ENCODE measurements at places on chromosomes 2 and 18.

DNA sequence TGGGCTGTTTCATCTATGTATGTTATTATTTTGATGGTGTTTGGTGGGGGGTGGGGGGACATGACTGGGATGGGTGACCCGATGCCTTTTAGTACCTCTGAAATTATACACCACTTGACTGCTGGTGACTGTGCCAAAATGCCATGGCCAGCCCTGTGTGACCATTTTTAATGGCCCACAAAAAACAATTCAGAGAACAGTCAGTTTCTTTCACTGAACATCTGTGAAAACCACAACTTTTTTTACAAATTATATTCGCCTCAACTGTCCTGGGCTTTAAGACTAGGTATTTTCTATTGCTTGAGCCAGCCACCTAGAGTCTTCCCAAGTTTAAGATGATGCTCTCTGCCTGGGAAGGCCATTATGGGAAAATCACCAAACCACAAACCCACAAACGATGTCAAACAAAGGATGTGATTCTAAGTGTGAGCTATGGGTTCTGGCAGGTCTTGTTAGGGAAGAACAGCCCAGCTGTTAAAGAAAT, 33.9 kb downstream of the FN1 start:
- peak; percentile 96 for DNase-seq

GRCh38 chr2:43707255-43708015, 31.2 kb upstream of the C1GALT1C1L start:
- peak; percentile 68 for DNase-seq

GRCh38 chr2:20067992-20068584, 16.7 kb upstream of the LAPTM4A start:
- DNase-seq: peak; percentile 100

- no peak for DNase-seq
Measured at GRCh38 chr18:10405014-10405493, 49.4 kb upstream of the APCDD1 start.

DNA sequence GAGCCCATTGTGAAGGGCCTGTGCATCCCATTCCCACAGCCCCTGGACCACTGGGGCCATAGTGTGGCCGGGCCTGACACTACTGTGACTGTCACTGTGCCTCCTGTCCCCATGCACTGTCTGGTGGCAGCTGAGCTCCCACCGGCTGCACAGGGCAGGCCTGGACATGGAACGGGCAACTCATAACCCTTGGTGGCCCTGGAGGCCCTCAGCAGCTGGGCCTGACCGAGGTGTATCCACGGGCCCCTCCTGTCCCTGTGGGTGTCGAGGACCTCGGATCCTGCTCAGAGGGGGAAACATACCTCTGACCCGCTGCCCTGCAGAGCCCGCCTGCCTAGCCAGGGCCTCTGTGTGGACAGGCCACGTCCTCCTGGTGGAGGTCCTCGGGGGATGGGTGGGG, 7.8 kb upstream of the GAL3ST2 start:
- no peak for DNase-seq

DNA sequence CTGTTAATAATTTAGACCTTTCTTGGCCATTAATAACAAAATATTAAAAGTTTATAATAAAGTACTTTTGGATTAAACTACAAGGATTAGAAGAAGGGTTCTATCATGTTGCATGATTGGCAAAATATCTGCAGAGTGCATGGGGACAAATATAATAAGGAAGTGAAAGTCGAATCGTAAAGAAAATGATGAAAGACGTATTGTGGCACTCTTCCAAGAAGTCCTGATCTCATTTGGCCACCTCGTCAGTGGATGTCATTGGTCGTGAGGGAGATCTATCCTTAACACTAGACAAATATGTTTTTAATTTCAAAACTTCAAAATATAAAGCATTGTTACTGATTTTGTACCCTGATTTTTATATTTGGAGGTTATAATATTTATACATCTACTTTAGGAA, 197.7 kb upstream of the STON1 start:
- peak; percentile 42 for DNase-seq

DNA sequence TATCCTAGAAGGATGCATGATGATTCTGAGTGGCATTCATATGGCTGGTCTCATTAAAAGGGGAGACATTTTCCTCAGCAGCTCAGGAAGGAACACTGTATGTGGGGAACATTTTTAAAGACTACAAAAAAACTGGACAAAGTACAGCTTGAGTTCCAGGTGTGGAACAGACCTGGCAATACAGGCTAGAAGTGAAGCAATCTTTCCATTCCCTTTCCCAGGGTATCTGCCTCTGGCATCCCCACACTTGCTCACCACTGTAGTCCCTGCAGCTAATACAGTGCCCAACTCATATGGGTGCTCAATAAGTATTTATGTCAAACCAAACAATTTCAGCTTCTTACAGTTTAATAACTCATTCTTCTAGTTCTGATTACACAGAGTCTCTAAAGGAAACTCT, 8.1 kb downstream of the RNF103 start:
- DNase-seq: no peak

- no peak for DNase-seq
Measured at GRCh38 chr2:169107645-169108044, 38.3 kb downstream of the DHRS9 start.

DNA sequence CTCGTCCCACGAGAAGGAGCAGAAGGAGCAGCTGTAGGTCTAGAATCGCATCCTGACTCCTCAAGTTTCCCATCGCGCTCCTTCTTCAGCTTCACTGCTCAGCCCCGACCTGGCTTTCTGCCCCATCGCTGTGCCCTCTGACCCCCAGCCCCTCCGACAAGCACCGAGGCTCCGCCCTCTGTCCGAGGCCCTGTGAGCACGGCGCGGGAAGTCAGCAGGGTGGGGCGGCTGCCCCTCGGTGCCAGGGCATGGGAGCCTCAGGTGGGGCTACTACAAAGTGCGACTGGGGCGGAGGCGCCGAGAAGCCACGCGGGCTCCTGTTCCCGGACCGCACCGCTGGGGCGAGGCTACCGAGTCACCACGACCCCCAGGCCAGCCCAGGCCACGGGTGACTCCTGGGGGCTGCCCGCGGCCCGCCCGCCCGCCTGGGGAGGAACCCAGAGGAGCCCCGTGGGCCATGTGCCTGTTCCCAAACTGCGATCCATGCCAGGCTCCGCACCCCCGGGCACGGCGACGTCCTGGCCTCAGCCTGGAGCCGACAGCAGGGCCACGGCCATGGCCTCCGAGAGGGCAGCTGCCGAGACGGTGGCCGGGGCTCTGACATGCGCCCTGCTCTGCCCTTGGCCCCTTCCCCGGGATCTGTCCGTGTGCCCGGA, 36.6 kb upstream of the ID2 start:
- no peak for DNase-seq

DNA sequence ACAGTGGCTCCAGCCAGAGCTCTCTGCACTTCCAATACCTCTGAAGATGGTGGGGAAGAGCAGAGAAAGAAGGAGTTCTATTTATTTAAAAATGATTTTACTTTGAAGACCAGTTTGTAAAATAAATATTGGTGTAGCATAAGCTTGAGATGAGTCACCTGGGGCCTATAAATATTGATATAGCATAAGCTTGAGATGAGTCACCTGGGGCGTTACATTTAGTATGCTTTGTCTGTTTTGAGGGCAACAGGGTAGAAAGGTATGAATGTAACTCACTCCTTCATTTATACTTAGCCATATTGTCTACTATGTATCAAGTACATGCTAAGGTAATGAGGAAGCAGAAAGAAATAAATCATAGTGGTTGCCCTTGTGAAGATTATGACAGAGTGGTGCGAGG, 7.7 kb upstream of the SULT1C4 start:
- no peak for DNase-seq

DNA sequence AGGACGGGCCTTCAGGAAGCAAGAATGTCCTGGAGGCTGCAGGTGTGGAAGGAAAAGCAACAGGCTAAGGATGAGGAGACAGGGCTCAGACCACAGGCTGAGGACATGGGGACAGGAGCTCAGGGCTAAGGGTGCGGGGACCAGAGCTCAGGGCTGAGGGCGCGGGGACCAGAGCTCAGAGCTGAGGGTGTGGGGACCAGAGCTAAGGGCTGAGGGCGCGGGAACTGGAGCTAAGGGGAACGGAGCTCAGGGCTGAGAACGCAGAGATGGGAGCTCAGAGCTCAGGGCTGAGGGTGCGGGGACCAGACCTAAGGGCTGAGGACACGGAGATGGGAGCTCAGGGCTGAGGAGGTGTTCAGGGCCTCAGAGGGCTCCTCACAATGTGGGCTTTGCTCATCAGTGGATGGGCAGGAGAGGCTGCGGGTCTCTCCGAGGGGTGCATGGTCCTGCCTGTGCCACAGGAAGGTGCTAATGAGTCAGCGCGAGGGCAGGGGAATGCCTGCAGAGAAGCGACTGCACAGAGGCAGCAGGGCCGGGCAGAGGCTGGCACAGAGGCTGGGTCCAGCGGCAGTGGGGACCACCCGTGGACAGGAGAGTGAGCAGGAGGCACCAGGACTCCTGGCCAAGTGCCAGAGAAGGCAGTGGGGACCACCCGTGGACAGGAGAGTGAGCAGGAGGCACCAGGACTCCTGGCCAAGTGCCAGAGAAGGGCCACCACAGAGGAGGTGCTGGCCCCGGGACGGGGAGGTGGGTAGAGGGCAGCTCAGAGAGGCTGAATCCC, 271.7 kb downstream of the TWIST2 start:
- DNase-seq: no peak

GRCh38 chr2:27072920-27073319, 1.5 kb upstream of the OST4 start:
- DNase-seq: no peak

- no peak for DNase-seq
Measured at GRCh38 chr18:26074246-26074645, 16.2 kb downstream of the SS18 start.

- DNase-seq: no peak
Measured at GRCh38 chr2:223944166-223944702, 901 bp downstream of the WDFY1 start.

GRCh38 chr2:121862286-121862685, 106.8 kb downstream of the TSN start:
- no peak for DNase-seq

DNA sequence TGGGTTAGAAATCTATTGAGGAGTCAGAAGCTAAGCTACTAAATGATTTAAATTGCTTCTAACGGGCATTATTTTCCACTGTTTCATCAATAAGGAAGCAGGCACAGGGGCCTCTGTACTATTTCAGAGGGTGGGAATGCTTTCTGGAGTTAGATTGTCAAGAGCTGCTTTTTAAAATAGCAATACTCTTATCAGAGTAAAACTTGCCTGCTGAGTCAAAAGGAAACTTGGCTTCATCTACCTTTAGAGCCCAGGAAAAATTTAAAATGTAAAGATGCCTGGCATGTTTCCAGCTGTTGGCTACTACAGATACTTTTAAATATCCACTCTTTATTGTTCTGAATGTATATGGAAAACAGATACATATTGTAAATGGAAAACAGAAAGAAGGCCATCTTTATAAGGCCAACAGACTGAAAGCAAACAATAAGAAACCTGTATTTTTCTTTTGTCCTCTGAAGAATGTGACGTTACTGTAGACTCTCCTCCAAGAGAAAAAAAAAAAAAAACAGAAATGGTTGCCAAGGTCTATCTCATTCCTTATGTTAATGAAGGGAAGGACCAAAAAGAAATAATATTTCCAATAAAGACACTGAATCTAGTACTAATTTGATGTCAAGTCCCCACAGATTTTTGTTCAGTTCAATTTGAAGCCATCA, 79.1 kb downstream of the FIGN start:
- DNase-seq: no peak

DNA sequence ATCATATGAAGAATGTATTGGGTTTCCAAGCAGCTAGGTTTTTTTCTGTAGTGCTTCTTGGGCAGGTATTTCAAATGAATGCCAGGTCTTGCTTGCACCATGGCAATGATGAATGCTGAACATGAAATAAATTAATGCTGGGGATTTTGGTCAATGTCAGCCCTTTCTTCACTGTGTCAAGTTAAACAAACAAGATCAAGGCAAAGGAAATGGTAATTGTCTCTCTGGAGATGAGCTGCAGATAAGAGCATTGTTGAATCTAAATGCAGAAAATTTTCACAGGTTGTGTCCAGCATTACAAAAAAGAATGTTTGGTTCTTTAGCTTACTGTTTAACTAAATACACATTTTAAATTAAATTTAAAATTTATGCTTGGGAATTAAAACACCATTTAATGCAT, 144.3 kb downstream of the GPD2 start:
- no peak for DNase-seq

DNA sequence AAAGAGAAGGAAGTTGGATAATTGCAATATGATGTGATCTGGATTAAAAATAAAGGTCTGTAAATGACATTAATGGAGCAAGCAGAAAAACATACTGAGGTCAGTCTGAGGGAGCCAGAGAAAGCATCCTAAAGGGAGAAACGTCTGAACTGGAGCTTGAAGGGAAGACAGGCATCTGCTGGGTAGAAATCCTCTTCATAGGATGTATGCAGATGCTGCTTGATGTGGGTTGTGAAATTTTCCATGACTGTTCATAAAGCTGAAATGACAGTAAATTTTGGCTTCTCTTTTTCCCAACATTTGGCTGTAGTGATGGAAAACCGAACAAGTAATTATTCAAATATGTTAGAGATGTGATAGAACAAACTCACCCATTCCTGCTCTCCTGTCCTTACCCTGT, 287.6 kb downstream of the CAMKMT start:
- DNase-seq: peak; percentile 35

DNA sequence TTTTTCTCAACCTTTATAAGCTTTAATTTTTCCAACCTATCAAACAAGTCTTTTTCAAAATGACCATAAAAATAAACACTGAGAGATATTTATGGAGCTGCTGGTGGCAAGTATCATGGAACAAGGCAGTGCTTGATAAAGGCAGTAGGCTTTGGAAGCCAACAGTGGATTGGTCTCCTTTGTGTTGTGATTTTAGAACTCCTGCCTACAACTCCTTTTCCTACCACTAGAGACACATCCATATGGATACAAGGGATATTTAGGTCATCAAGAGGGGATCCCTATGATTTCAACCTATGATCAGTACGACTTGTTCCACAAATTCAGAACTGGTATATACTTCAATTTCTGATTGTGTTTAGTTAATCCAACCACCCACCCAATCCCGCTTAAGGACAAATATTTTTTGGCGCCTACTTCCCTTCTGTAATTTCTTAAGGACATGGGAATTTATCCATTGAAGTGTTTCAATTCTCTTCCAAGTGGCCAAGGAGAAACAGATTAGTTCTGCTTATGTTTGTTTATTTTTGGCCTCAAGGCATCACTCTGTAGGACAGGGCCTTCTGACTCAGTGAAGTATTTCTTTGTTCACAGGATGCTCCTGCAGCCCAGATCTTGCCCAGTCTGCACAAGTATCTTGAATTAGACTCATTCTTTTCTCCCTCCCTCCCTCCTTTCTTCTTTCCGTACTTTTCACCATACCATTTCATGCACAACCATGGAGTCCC, 2119.6 kb upstream of the PIK3C3 start:
- DNase-seq: no peak

DNA sequence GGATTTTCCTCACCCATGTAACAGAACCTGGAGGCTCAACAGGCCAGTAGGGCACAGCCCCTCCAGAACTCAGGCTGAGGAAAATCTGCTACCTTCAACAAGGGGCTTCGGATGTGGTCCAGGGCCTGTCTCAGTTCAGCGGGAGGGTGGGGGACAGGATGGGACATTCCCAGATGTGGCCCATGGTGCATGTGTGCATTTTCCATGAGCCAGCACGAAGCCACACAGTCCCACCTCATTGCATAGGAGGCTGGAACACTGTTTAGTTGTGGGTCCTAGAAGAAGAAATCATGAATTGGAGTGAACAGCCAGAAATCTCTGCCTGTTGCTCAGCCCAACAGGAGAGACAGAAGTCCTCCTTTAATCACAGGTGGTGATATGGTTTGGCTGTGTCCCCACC, 469.6 kb upstream of the MYT1L start:
- no peak for DNase-seq
